ENCODE measurements at places on chromosomes 12 and 14.

GRCh38 chr12:96719660-96720362 is 187.2 kb upstream of the NEDD1 start:
- no peak for DNase-seq

DNA sequence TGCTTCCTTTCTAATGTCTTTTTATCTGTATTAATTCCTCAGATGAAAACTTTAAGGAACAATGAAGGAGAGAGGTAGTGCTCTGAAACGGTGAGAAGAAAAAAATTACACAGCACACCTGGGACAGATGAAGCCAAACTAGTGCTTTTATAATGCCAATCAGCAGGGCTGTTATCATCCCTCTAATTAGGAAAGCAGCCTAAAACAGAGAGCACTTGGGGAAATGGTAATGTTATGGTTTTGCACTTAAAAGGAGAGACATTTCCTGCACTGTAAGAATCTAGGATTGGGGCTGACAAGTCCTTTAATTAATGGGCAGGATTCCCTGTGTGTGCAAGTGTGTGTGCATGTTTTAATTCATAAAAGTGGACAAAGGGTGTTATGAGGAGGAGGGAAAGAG is 4.8 kb upstream of the LMO3 start:
- no peak for DNase-seq

- no peak for DNase-seq
These were observed 15.2 kb downstream of the MED6 start for GRCh38 chr14:70585231-70585630.

GRCh38 chr14:85142982-85143381 is 387.0 kb upstream of the FLRT2 start:
- DNase-seq, result no peak

- no peak for DNase-seq
These were observed 85.1 kb upstream of the CCDC198 start for GRCh38 chr14:57578801-57579200.

- no peak for DNase-seq
These were observed 2.9 kb downstream of the ZFHX2 start for GRCh38 chr14:23548351-23549318.

DNA sequence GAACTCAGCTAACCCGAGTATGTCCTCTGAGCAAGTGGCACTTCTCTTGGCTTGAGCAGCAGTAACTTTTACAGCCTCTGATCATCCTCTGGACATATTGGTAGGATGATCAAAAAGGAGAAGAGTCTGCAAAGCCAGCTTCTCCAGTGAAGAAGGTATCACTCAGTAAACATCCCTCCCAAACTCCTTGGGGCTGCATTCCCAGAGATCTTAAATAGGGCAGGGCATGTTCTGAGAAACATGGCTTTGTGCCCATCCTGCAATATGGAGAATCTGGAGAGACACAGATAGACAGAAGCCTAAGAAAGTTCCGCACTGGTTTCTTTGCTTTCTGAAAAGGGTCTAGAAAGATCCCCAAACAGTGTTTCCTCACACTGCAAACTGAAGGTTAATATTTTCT is 65.4 kb downstream of the RBM19 start:
- no peak for DNase-seq

DNA sequence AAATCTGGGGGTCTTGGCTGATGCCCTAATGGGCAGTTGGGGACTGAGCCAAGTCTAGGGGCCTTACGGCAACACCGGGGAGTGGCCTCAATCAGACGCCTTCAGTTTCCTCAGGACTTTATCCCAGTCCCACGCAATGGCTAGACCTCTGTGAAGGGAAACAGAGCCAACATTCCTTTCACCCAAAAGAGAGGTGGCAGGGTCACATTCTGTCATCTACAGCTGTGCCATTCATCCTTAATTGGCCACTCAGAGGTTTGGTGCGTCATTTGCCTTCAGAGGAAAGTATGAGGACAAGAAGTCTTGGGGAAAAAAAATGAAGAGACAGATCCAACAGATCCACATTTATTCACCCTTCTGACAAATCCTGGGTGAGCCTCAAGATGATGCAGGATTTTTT is 166.9 kb upstream of the AVPR1A start:
- no peak for DNase-seq

- DNase-seq, result no peak
These were observed 37.6 kb downstream of the MUCL1 start for GRCh38 chr12:54891717-54892478.

- DNase-seq, result no peak
These were observed 191.7 kb upstream of the LHX5 start for GRCh38 chr12:113663396-113663795.

GRCh38 chr12:117582135-117582784 is 220.8 kb upstream of the NOS1 start:
- DNase-seq, result no peak

- peak; percentile 63 for DNase-seq
These were observed at the start of gene C1R for GRCh38 chr12:7092229-7092985. Gene C1R (minus strand): TSS chr12:7092445. CDS start chr12:7092388, 57 bp downstream.

DNA sequence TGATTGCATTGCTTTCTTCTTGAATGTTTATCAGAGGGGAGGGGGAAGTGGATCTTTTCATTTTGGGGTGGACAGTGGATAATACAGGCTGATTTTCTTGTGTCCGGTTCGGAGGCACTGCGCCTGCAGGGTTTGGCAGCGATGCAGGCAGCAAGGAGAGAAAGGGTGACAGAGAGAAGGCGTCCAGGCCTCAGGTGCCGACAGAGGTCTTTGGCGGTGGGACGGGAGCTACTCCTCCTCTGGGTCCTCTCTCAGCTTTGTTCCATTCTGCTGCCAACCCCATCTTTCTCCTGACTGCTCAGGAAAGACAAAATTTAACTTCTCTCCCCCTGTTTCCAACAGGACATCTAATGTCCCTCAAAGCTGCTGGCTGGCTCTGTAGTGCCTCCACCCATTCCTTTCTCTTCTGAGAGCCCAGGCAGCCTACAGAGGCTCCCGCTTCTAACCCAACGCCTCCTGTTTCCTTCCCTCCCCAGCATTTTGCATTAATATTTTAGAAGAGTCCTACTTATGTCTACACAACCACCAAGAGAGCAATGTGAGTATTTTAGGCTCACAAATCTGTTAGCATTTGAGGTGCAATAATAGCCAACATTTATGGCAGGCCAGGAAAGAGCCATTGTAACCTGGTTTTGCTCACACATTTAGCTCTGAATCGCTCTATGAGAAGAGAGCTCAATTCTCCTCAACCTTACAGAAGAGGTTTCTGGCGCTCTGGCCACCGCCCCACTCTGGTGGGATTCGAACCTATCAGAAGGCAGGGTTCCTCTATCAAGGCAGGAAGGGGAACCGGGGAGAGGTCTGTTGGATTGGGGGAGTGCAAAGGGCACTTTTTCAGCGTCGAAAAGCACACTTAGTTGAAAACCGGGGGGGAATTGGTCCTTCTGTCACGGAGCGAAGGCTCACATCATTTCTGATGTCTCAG is 7.1 kb upstream of the TBX5 start:
- no peak for DNase-seq

DNA sequence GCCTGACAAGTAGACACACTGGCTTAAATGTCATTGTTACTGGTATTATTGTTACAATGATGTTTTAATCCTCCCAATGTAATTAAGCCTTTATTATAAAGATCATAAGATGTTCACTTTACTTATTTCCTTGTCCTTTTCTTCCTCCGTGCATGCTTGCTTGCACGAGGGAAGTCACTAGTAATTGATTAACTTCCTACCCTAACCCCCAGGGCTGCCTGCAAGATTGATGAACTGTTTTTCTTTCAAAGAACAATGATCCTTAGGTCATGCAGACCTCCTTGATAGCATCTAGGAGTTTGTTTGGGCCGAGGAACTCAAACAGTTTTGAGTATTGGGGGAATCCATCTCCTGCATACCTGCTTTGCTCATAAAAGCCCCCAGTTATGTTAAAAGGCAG is 43.0 kb downstream of the GLRX5 start:
- no peak for DNase-seq

GRCh38 chr14:61428261-61428660 is 106.9 kb downstream of the PRKCH start:
- no peak for DNase-seq

All from stimulated activated CD4-positive, alpha-beta T cell treated with anti-CD3 and anti-CD28 coated beads, Interleukin-4, amount 100 ng/mL, for 4 hours (primary cell).